ENCODE measurements at places on chromosomes 1 and 21.

- DNase-seq, result no peak
Observed at GRCh38 chr1:101388904-101389546, 152.2 kb downstream of the S1PR1 start.

DNA sequence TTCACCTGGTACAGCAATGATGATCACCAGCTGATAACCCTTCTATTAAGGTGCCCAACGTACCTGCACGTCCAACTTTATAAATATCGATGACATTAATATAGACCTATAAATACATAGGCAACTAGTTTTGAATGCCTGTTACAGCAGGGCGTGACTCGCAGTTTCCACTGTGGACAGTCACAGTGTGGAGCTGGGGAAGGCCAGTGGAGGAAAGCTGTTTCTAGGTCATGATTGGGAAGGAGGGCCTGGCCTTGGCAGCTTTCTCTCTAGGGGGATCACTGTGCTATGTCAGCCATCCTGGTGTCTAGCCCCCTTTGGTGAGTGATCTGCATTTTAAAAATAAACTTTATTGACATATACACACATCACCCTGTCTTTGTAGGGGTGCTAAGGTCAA, 4.4 kb upstream of the PRDM15 start:
- no peak for DNase-seq

- no peak for DNase-seq
Observed at GRCh38 chr1:212121779-212122178, 86.2 kb downstream of the DTL start.

DNA sequence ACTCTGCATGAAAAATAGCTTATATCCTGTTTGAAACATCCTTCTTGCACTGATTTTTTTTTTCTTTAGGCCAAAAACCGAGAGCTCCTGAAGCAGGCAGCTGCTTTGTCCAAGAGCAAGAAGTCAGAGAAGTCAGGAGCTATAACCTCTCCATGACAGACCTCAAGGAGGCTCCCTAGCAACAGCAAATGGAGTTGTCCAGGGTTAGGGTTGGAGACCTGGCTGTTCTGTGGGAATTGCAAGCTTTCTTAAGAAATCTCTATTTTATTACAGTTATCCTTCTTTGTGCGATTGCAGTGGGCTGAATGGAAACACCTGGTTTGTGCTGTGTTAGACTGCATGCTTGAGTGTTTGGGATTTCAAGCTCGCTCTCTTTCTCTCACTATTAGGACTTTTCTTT, 12.6 kb upstream of the STX12 start:
- no peak for DNase-seq

- no peak for DNase-seq
Observed at GRCh38 chr1:228375578-228376261, 30.9 kb downstream of the TRIM11 start.

DNA sequence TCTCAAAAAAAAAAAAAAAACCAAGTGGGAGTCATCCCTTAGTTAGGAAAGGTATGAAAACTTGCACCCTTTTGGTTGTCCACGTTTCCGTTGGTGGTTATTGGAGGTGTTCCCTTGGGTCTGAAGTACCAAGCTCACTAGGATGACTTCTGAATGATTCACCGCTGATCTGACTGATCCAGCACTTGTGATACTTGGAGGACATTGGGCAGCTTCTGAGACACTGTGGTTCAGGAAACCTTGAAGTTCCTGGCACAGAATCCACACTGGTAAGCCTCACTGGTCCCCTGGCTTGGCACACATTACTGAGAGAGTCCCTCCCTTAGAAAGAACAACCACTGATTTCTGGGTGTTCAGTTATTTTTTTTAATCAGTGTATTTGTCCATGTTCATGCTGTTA, 91.9 kb downstream of the RYR2 start:
- DNase-seq, result no peak

DNA sequence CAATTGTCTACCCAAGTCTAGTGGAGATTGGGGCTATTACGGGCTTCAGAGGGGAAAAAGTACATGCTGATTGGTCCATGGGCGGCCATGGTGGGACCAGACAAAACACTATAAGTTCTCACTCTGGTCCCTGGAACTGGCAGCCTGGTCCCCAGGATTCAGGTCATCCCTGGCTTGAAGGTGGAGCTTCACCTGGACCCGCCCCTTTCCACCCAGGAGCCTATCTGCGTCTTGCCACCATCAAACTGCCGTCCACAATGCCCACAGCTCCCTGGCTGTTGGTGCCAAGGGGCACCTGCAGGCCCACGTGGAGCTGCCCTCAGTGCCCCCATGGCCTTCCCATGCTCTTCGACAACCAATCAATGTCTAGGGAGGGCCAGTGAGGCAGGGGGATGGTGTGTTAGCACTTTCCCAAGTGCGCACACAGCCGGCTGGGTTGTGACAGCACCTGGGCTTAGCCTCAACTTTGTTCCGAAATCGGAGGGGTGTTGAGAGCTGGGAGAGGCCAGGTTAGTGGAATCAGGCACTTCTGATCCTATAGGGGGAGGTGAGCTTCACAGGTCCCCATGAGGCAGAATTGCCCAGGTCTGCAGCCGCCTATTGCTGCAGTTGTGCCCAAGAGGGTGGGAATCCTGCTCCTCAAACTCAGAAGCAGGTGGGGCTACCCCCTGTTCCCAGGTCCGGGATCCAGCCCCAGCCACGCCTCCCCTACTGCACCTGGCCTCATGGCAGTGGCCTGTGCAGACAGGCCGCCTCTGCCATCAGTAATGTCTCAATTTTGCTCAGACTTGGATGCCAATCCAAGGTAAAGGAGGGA, 1369.4 kb upstream of the PRMT6 start:
- no peak for DNase-seq

DNA sequence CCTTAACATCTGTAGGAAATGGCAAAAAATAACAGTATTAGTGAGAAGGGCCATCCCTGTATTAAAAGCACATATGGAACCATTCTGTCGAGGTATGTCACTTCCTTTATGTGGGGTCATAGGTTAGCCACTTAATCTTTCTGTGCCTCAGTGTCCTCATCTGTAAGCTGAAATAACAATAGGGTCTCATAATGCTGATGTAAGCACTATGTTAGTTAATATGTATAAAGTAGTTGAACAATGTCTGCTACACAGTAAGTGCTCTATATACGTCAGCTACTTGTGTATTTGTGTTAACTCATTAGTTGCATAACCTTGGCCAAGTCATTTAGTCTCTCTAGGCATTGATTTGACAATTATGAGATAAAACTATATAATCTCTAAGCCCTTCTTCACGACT, 11.8 kb downstream of the PLPPR5 start:
- no peak for DNase-seq

GRCh38 chr1:203167026-203167912, 8.4 kb downstream of the MYBPH start:
- no peak for DNase-seq

DNA sequence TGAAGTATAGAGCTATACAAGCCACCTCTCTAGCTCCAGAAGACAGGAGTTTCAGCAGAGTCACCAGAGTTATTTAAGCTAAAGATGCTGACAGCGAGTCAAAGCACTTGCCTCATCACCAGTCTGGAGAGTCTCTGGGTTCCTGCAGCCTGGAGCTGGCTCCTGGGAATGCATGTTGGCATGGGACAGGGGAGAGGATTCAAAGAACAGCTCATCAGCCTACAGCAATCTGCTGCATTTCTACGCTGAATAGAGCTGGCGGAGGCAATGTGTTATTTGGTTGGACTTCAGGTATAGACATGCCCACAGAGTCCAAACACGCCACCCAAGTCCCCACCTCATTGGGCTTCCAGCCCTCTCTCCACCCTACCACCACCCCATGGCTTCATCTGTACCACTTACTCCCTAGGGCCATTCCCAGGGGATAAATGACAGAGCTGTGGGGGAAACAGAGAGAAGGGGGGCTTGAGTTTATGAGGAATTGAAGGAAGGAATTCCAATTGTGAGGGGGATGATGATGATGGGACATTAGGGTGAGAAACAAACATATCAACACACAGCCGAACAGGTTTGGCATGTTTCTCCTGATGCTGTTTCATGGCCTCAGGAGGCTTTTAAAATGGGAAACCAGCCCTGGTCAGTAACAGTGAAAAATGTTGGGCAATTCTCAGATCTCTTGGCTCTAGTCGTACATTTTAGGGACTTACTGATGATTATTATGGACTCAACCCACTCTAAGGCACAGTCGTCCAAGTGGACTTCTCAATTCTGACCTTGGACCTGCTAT, 58.4 kb downstream of the PLEKHA6 start:
- no peak for DNase-seq

DNA sequence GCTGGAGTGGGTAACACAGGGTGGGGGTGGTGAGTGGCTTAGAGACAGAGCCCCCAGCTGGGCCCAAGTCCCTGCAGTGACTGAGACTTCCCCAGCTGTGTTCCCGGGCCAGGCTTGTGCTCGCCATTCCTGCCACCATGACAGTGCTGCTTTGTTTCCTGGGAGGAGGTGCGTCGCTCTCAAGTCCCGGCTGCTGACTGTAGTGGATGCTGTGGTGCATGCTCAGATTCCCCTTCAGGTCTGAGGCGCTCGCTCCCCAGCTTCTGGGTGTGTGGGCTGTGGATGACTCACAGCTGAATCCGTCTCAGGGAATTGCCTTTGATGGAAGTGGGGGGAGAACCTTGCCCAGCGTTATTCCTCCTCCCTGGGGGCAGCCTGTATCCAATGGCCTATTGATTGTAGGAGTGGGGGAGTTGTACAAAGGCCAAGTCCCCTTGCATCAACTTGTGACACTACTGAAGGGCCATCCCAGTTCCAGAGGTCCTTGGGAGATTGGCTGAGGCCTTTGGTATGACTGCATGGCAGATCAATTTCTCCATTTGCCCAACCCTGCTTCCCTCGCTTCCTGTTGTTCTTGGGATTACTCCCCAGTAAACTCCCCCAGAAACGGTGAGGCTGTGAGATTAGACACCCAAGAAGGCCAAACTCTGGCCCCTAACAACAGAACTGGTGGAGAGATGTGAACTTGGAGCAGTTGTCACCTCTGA, 17.8 kb upstream of the POU3F1 start:
- DNase-seq, result no peak

DNA sequence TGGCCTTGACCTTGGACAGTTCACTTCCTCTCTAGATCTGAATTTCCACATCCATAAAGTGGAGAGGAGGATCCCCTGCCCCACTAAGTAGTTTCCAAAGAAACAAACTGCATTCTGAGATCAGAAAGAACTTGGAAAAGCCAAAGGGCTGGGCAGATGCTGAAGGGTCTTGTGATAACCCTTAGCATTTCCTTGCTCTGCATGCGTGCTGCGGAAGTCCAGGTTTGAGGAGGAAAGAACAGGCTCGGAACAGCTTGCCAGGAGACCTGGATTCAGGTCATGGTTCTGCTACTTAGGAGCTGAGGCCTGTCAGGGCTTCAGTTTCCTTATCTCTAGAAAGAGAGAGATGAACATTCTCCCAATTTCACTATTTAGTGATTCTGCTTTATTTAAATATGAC, 27.2 kb downstream of the IGFN1 start:
- DNase-seq, result no peak

DNA sequence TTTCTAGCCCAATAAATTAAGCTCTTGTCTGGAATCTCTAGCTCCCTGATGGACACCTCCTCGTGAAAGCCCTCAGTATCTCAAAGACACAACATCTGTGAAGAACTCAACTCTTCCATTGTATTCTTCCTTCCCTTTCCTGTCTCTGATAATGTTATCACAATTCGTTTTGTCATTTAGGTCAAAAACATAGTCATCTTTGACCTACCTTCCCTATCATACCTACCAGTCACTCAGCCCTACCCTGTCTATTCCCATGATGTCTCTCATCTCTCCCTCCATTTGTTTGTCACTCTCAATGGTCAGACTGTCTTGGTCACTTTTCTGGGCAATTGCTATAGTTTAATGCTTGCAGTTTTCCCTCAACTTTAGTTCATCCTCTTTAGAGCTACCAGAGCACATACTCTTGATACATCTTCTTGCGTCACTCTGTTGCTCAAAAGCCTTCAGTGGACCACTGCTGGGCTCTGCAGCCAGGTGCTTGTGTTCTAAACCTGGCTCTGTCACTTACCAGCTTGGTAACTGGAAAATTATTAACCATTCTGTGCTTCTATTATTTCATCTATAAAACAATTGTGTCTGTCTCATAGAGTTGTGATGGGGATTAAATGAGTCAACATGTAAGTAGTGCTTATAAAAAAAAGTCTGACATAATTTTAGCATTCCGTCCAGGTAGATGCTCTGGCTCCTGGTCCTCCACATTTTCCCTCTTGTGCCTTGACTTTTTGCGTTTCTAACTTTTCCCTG, 39.6 kb downstream of the DDR2 start:
- no peak for DNase-seq

- DNase-seq, result no peak
Observed at GRCh38 chr1:42904434-42904833, 54.2 kb downstream of the SLC2A1 start.

DNA sequence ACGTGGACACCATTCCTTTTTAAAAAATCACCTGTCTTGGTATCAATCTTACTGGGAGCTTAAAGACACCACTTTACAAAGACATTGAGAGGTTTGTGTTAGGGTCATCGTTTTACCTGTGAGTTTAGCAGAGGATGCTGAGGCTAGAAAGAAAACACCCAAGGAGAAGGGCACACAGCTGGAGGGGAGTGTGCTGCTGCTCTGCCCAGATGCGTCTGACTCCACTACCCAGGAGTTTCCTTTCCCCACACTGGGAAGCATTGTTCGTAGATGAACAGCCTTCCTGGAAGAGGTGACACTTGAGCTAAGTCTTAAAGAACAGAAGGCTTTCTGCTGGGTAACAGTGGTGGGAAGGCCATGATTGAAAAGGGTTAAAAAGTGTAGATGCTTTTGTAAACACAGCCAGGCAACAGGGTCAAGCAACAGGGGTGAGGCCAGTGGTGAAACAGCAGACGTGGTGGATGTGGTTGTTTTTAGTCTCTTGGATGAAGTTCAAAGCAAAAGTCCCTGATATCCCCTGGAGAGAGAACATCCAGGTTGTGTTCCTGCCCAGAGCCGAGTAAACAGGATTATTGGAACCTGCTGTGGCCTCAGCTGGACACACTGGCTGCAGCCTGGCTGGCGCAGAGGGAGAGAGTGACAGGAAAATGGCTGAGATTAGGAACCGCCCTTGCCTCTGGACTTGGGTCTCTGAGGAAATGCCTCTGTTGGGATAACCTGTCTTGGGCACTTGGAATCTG, 198.6 kb upstream of the JUN start:
- no peak for DNase-seq

- DNase-seq, result no peak
Observed at GRCh38 chr1:94772845-94773244, 47.3 kb upstream of the SLC44A3 start.

DNA sequence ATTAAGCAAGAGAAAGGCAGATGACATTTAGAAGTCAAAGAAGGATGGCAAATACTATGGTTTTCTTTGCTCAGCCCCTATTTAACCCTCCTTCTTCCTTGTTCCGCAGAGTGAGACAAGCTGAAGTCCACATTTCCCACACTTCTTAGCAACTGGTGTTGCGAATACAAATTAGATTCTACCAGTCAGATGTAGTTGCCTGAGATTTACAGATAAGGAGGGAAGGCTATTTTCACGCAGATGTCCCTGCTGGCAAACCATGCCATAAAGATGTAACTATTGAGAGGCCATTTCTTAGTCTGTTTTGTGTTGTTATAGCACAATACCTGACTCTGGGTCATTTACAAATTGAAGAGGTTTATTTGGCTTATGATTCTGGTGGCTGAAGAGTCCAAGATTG, 84.3 kb downstream of the ZC3H11B start:
- DNase-seq, result no peak
